ENCODE measurements at places on chromosomes 4 and X. TPM values are rescaled to one million over a fixed set of nuclear protein-coding genes. Genes with fewer than 3 reads are reported as not detected.

The FAM149A gene
- 1.6 TPM for total RNA-seq

The CD40LG gene
- total RNA-seq: not detected

The FOXP3 gene
- total RNA-seq: 0.13 TPM

The ART3 gene
- total RNA-seq: not detected

The PDHA1 gene
- total RNA-seq: 112 TPM

The CENPI gene
- total RNA-seq: 35.9 TPM

The ARHGAP6 gene
- total RNA-seq: 5.2 TPM

The TLR1 gene
- 2.7 TPM for total RNA-seq

The UNC5C gene
- 0.11 TPM for total RNA-seq

The ATP5ME gene
- total RNA-seq: 67.9 TPM

The CSAG2 gene
- total RNA-seq: not detected

The CENPVL1 gene
- 0.11 TPM for total RNA-seq

The CFAP97 gene
- total RNA-seq: 47.4 TPM

The TMEM185A gene
- 10.4 TPM for total RNA-seq

The EVC2 gene
- 18.0 TPM for total RNA-seq

The CRLF2 gene
- not detected for total RNA-seq

The GYG2 gene
- total RNA-seq: 3.1 TPM

The MAGEA2 gene
- not detected for total RNA-seq

The SYN1 gene
- 0.51 TPM for total RNA-seq

The CYTL1 gene
- total RNA-seq: not detected

The WNK3 gene
- total RNA-seq: not detected

The SEC31A gene
- 189 TPM for total RNA-seq

The RIPPLY1 gene
- not detected for total RNA-seq

The CD99L2 gene
- 46.2 TPM for total RNA-seq

The CENPVL2 gene
- not detected for total RNA-seq

The SH3TC1 gene
- total RNA-seq: 5.0 TPM

The SPANXN4 gene
- not detected for total RNA-seq

The RBM46 gene
- not detected for total RNA-seq

The AGA gene
- 10.9 TPM for total RNA-seq

The TRIM75 gene
- total RNA-seq: 0.13 TPM

The AVPR2 gene
- total RNA-seq: not detected

The ARHGAP24 gene
- total RNA-seq: 35.7 TPM

The RASGEF1B gene
- not detected for total RNA-seq

The FGF5 gene
- total RNA-seq: 9.0 TPM

The LRCH2 gene
- total RNA-seq: not detected

The TLR7 gene
- total RNA-seq: not detected

The CYSLTR1 gene
- total RNA-seq: 0.06 TPM

The RPA4 gene
- not detected for total RNA-seq

The SEPTIN6 gene
- 18.6 TPM for total RNA-seq

The GATA1 gene
- not detected for total RNA-seq

The TBX22 gene
- not detected for total RNA-seq

The PDE5A gene
- total RNA-seq: 1.6 TPM

The ITIH6 gene
- total RNA-seq: not detected

The ADGRL3 gene
- total RNA-seq: not detected

The SLC10A6 gene
- total RNA-seq: not detected

The TKTL2 gene
- not detected for total RNA-seq

The TRO gene
- 21.3 TPM for total RNA-seq
